ENCODE measurements at places on chromosomes 2 and 18. TPM values are rescaled to one million over a fixed set of nuclear protein-coding genes. Genes with fewer than 3 reads are reported as not detected.

GRCh38 chr2:54681416-54681815 lies 42.0 kb upstream of the EML6 start:
- DNase-seq: no peak

The METAP1D gene
- 3.4 TPM for total RNA-seq

DNA sequence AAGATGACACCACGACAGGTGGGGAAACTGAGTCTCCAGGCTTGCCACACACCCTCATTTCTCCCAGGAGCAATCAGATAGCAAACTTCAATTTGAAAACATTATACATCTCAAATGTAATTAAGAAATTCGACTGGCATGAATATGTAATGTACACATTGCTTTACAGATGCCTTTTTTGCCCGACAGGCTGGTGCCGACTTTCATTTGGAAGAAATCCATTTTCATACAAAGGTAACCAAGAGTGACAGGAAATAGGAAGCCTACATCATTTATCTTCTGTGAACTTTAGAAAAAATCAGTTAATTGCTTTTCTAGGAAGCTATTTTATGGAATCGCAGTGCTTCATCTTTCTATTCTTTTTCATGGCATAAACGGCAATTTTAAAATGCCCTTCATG lies 140.3 kb downstream of the AFF3 start:
- no peak for DNase-seq

The C18orf54 gene
- total RNA-seq: 3.0 TPM

DNA sequence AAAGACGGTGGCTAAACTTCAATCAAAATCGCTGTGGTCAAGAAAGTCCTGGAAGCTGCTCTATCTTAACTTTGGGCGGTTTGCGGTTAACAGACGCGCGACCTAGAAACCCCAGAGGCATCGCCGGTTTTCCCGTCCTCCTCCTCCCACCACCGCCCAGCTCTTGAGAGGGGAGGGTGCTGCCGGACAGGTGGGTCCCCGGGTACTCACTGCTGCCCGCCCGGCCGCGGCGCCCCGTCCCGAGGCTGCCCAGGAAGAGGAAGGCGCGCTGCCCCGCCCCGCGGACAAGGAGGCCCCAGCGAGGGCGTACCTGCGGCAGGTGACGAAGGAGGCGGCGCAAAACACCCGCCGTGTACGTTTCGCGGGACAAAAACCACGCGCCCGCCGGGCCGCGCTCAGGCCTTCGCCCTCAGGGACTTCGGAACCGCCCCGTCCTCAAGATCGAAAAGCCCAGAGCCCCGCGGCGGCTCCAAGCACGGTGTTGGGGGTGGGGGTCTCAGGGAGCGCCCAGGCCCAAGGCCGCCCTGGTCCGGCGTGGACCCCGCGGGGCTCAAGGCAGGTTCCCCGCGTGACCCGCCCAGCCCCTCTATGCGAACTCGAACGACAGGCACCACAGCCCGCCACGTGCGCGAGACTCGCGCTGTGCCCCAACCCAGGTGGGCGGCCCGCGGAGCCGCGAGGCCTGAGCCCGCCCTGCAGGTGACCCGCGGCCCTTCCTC lies at the start of gene SH3YL1:
Gene SH3YL1, minus strand, starts transcription at position 259 of the 719 bp plus-strand sequence. Its CDS starts 48 bp downstream, at position 211.
- DNase-seq: no peak

DNA sequence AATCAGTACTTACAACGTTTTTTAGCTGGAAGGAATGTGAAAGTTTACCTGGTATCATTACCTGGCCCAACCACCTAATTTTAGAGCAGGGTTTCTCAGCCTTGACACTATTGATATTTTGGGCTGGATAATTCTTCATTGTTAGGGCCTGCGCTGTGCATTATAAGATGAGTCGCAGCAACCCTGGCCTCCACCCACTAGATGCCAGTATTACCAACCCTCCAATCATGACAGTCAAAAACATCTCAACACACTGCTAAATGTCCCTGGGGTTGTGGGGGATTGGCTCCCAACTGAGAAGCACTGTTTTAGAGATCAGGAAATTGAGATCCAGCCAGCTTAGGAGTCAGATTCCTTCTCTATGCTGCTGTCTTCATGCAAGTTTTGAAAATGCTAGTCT lies 265.3 kb upstream of the TCF4 start:
- DNase-seq: no peak

DNA sequence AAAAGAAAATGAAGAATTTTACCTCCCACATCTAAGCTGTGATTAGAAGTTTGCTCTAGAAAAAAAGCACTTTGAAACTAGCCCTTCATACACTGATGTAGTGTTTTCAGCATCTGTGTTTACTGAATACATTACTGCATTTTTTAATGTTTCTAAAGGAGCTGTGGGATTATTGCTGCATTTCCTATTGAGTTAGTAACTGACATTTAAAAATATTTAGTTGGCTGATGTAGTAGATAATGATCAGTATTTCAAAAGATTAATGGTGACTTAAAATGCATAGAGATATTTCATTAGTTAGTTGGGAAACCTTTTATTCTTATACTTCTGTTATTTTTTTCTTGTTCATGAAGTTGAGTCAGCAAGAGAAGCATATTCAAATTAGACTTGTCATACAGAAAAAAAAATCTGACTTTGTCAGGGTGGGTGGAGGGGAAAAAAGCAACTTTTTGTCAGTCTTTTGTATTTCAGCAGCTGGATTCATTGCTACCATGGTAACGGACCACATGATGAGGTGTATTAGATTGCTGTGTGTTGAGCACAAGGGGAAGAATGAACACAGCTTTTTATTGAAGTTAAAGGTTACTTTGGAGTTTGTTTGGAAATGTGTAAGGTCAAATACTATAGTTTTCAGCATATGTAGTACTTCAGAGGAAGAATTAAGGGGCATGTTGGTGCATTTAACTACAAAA lies at the start of gene DTNA:
Gene DTNA, plus strand, starts transcription at position 549 of the 692 bp plus-strand sequence. CDS start 45,679 bp downstream, outside the sequence.
- peak; percentile 96 for DNase-seq

The LRATD1 gene
- 0.28 TPM for total RNA-seq

The MAIP1 gene
- 18.3 TPM for total RNA-seq

The RRM2 gene
- total RNA-seq: 53.6 TPM

DNA sequence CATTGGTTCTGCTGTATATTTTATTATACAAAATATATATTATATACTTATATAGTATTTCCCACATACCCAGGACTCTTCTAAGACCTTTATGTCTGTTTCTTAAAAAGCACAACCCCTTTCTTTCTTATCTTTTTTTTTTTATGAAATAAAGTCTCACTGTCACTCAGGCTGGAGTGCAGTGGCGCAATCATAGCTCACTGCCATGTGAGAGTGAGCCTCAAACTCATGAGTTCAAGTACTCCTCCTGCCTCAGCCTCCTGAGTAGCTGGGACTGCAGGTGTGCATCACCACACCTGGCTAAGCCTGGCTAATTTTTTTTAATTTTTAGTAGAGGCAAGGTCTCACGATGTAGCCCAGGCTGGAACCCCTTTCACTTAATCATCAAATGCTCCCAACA lies 72.3 kb downstream of the CLHC1 start:
- no peak for DNase-seq

GRCh38 chr2:134718817-134719814 lies at the start of gene TMEM163:
Gene TMEM163 (minus strand): TSS chr2:134719000.
- DNase-seq: no peak

DNA sequence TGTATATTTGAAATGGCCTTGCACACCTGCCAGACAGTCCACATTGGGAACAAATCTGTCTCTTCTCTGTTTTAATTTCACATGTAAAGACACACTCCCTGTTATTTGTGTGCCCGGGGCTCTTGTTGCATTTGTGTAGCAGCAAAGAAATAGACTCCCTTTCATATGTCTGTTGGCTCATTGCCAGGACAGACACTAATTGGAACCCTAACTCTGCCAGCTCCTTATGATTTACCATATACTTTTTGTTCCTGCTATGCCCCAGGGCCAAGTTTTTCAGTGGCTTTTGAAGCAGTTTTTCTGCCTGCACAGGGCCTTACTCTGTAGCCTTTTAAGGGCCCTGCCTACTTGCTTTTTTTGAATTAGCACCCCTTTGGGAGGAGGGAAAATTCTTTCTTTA lies 396.9 kb downstream of the DLGAP1 start:
- no peak for DNase-seq

- DNase-seq: no peak
These were observed 57.9 kb downstream of the SCN7A start for GRCh38 chr2:166436189-166436588.

DNA sequence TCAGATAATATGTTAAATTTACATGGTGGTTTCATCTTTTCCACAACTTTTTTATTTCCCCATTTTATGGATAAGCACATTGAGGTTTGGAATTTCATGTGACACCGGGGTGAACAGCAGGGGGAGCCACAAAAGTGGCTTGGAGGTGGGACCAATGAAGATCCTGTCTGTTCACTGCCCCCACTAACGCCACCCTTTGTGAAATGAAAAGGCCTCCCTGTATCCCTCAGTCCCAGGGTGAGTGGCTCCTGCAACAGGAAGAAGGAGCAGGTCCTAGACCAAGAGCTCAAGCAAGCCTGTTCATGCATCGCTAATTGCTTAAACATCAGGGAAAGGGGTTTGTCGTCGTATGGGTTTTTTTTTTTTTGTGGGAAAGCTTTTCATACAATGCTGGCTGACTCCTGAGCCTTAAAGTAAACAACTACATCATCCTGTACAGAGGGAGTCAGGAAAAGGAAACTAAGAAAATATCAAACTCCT lies 267.8 kb upstream of the EPAS1 start:
- DNase-seq: peak; percentile 91

DNA sequence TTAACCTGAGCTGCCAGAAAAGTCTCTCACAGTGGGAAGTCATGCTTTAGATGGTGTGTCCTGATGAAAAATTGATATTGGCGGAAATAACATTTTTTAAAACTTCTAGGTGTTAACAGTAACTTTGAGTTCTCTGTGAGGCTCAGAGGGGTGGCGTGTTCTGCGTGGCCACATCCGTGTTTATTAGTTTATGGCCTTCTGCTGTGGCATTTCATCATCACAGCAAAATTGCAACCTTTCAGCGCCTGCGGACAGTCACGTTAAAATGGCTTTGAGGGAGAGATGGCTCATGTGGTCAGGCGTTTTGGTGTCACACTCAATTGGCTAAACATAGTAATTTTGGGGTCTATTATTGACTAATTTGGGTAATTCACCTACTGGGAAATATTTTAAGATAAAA lies 42.4 kb downstream of the KLHL29 start:
- DNase-seq: no peak

DNA sequence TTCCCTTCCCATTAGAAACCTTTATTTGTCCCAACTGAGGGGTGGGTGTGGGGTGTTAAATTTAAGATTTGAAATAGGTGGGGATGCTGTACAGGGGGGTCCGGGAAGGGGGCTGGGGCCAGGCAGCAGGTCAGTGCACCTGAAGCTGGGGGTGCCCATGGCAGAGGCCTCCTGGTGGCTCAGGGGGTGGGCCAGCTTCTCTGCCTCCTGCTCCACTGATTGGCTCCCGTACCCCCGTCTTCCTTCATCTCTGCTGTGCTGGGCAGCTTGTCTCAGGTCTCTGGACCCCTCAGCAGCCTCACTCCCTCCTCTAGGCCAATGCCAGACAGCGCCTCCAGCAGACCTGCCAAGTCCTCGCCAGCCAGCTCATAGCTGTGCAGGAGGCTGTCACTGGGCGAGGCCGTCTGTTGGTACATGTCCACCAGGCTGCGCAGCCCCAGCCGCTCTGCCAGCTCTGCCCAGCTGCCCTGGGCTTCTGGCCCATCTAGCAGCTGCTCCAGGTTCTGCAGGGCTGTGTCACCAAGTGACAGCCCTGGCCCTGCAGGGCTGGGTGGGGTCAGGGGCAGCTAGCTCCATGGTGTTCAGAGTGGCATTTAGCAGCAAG lies 2.0 kb upstream of the ANKRD62 start:
- DNase-seq: no peak

The BCL2L11 gene
- total RNA-seq: 1.4 TPM

DNA sequence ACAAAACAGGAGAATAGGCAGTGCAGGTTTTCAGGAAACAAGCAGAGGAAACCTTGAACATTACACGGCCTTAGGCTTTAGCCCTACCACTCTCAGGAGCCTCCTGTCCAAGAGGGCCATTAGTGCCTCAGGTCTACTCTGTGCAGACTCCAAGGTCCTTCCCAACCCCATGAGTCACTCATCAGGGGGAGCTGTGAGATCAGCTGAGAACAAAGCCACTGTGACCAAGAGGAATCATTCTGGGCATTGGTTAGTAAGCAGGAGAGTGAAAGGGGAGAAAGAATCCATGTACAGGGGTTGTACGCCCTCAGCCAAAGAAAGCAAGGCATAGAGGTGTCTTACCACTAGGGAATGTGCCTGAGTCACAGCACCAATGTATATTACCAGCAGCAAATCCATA lies 680.3 kb downstream of the DPP10 start:
- no peak for DNase-seq

DNA sequence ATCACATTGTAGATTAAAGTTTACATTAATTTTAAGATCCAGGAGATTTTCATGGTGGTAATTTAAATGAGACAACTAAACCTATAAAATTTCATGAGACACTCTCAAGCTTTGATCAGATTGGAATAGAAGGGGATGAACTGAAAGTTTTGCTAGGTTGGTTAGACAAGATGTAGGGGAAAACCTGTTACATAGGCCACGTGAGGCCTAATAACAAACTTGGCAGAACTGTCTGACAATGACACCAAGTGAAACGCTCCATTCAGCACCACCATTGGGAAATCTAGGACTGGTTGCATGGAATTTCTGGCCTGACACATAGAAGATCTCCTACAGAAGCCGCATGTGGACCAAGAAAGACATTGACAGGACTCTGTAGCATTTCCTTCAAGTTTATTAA lies 87.8 kb upstream of the SLC39A10 start:
- no peak for DNase-seq

The MYL1 gene
- not detected for total RNA-seq

DNA sequence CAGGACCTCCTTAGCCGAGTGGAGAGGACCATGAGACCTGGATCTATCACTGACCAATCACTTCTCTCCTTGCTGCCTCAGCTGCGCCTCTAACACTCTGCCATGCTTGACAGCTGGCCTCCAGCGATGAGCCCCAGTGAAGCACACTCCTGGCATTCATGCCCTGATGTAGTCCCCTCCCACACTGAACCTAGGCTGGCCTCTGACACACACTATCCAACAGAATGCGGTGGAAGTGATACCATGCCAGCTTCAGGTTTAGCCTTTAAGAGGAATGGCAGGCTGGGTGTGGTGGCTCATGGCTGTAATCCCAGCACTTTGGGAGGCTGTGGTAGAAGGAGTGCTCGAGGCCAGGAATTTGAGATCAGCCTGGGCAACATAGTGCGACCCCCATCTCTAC lies 73.7 kb upstream of the LAPTM4A start:
- DNase-seq: no peak

- DNase-seq: no peak
These were observed 13.9 kb upstream of the MLPH start for GRCh38 chr2:237472909-237473877.

The MAP3K19 gene
- not detected for total RNA-seq

GRCh38 chr2:99636144-99637034 lies 146.6 kb upstream of the REV1 start:
- DNase-seq: no peak

GRCh38 chr2:108925735-108926134 lies 63.3 kb downstream of the EDAR start:
- DNase-seq: no peak

The LTBP1 gene
- 326 TPM for total RNA-seq

GRCh38 chr18:58025733-58026132 lies 18.3 kb upstream of the NEDD4L start:
- DNase-seq: peak; percentile 58

- DNase-seq: no peak
These were observed 612.4 kb downstream of the FBXO15 start for GRCh38 chr18:73535189-73535588.

The SCN9A gene
- total RNA-seq: 135 TPM

The PSD4 gene
- total RNA-seq: 0.36 TPM
